ENCODE measurements at places on chromosomes 11 and 22. TPM values are rescaled to one million over a fixed set of nuclear protein-coding genes. Genes with fewer than 3 reads are reported as not detected.

The SAA4 gene
- not detected for total RNA-seq

DNA sequence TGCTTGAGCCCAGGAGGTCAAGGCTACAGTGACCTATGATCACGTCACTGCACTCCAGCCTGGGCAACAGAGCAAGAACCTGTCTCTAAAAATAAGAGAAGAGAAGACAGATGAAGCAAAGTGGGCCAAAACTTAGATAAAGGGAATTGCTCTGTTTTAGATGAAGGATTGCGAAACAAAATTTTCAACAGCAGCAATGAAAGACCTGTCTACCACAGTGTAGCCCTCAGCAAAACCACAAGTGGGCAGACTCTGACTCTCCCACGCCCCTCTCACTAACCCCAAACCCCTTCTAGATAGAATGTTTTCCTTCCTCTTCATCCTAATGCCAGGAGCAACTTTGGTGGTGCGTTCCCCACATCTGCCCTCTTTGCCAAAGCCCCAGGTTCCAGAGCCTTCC is 105.6 kb upstream of the ALDH3B2 start:
- no peak overlapping the region for H3K27ac ChIP-seq
- no peaks in the 10 kb centered on the region for H3K4me1 ChIP-seq
- H3K27me3 ChIP-seq: peaks cover 10% of the 10 kb centered on the region

DNA sequence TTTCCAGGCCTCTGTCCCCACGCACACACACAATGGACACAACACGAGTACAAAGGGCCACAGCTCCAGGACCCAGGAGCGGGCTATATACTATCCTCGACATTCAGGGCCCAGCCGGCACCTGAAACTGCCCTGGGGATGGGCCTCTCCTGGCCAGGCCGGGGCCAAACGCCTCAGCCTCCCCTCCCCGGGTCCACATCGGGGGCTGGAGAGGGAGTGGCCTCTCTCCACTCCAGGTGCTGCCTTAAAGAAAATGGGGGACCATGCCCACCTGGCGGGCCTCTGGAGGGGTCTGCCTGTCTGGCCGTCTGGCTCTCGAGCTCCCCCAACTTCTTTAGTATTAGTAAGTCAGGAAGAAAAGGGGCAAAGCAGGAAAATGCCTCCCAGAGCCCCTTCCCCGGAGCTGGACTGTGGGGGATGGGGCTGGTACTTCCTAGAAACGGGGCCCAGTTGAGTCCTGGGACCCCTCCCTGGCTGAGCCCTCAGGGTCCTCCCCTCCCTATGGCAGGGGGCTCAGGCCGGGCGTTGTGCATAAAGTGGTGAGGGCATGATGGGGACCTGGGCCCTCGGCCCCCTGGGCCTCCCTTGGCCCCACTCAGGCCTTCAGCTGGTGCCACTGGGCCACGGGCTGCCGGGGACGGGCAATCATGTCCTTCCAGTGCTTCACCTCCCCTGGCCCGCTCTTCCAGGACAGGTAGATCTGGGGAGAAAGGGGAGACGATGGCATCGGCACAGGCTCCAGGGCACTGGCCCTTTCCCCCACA is 9.7 kb downstream of the LRRC10B start:
- peaks cover 6% of the 10 kb centered on the region for H3K4me1 ChIP-seq
- H3K4me3 ChIP-seq: no peak overlapping the region
- no peak for DNase-seq
- H3K36me3 ChIP-seq: no peaks in the 10 kb centered on the region

GRCh38 chr11:67373648-67374570 is 511 bp upstream of the CLCF1 start:
- H3K36me3 ChIP-seq: no peaks in the 10 kb centered on the region
- peak overlapping the region; percentile 78 for H3K4me3 ChIP-seq
- peaks cover 27% of the 10 kb centered on the region for H3K27me3 ChIP-seq
- peaks cover 45% of the 10 kb centered on the region for H3K4me1 ChIP-seq
- H3K27ac ChIP-seq: peak overlapping the region; percentile 88

- H3K27me3 ChIP-seq: no peaks in the 10 kb centered on the region
- no peak for DNase-seq
- H3K36me3 ChIP-seq: peaks cover 11% of the 10 kb centered on the region
- H3K4me1 ChIP-seq: no peaks in the 10 kb centered on the region
These were observed 102.8 kb downstream of the ARHGAP32 start for GRCh38 chr11:129089279-129089678.

DNA sequence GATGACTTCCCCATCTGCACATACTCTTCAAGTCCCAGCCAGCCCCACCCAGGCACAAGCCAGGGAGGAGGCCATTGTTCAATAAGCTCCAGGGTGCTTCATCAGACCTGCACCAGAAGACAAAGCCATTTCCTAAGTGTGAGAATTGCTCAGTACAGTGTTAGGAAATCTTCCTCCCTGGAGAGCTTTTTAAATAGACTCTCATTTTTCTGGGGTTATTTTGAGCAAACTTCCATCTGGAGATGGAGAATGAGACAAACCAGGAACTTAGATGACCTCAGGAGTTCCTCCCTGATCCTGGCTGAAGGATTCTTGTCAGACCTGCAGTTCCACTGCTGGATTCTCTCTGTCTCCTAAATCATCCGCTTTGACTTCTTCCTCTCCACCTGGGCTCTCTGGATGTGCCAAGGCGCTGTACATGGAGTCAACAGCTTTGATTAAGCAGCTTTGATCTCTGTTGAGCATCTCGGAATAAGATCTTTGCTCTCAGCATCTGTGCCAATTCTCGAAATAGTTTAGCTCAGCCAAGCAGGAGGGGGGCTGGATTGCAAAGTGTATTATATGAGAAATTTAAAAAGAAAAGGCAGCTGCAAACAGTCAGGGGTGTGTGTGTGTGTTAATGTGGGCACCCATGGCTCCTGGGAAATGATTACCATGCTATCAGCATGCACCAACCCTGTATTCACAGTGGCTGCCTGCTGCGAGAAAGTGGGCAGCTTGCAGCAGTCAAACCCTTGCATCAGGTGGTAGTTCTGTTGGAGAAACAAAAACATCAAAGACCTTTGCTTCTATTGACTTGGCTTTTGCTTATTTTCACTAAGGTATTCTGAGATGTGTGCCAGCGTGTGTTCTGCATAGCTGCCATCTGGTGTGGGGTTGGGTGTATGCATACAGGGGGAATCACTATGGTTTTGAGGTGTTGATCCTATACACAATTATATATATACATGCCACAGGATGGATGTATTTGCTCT is 70.2 kb upstream of the NAV2 start:
- H3K27ac ChIP-seq: no peak overlapping the region
- peaks cover 16% of the 10 kb centered on the region for H3K27me3 ChIP-seq
- no peak for DNase-seq
- H3K4me1 ChIP-seq: no peaks in the 10 kb centered on the region
- H3K36me3 ChIP-seq: no peaks in the 10 kb centered on the region
